Karpas-422 (cell line): ENCODE measurements at places on chromosomes 1 and 21. TPM values are rescaled to one million over a fixed set of nuclear protein-coding genes. Genes with fewer than 3 reads are reported as not detected.

THEM4 gene
- 51.8 and 87.8 TPM in 2 replicates for total RNA-seq

CFHR4 gene
- not detected in 2 replicates for total RNA-seq

TRIM67 gene
- not detected in 2 replicates for total RNA-seq

PLA2G2A gene
- not detected in 2 replicates for total RNA-seq

GRCh38 chr1:95990033-95990432 is 731.6 kb upstream of the PTBP2 start:
- DNase-seq: no peak
- H3K4me3 ChIP-seq: no peak overlapping the region
- no peaks in the 10 kb centered on the region for H3K4me1 ChIP-seq
- no peaks in the 10 kb centered on the region for H3K27me3 ChIP-seq
- no peaks in the 10 kb centered on the region for H3K36me3 ChIP-seq
- no peak overlapping the region for H3K27ac ChIP-seq

DNA sequence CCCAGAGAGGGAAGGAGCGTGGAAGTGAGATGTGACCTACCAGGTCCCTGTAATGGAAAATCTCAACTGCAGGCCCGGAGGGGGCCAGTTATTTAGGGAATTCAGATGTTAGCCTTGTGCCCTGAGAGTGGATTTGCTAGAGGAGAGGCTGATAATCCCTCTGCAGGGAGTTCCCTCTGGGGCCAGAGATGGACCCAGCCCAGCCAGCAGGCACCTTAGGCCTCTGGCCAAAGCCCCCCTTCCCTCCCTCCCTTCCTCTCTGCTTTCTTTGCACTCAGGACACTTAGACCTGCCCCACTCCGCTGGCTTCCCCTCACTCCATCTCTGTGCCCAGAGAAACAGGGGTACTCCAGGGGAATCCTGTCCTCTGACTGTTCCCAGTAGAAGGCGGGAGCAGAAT is 1.5 kb upstream of the ATP1A2 start:
- H3K4me1 ChIP-seq: no peaks in the 10 kb centered on the region
- H3K4me3 ChIP-seq: no peak overlapping the region
- no peaks in the 10 kb centered on the region for H3K27me3 ChIP-seq
- no peaks in the 10 kb centered on the region for H3K36me3 ChIP-seq

DNA sequence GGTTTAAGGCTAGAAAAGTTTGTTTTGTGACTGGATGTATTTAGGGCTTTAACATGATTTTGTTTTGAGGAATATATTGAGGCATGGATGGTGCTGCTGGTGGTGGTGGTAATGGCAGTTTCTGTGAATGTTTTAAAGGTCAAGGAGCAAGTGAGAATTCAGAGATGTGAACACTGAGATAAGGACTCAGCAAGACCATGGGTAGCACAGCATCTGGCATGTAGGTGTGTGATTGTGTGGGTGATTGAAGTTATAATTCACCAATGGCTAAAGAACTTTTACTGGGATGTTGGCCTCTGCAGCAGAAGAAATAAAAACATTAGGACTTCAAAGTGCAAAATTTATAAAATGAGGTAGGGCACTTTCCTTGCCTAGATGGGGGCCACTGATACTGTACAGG is 65.9 kb downstream of the MACF1 start:
- no peaks in the 10 kb centered on the region for H3K27me3 ChIP-seq
- DNase-seq: no peak
- H3K4me1 ChIP-seq: peaks cover 33% of the 10 kb centered on the region
- no peaks in the 10 kb centered on the region for H3K36me3 ChIP-seq

- no peak for DNase-seq
- H3K36me3 ChIP-seq: peaks cover 4% of the 10 kb centered on the region; the same call in 1 of the 2 replicates
- H3K4me3 ChIP-seq: no peak overlapping the region
These were observed 33.3 kb upstream of the DEGS1 start for GRCh38 chr1:224149709-224150108.

- H3K4me1 ChIP-seq: no peaks in the 10 kb centered on the region
- no peaks in the 10 kb centered on the region for H3K36me3 ChIP-seq
- no peak overlapping the region for H3K27ac ChIP-seq
- no peaks in the 10 kb centered on the region for H3K27me3 ChIP-seq
- DNase-seq: no peak
- no peak overlapping the region for H3K4me3 ChIP-seq
These were observed 19.1 kb upstream of the TMEM183A start for GRCh38 chr1:202987922-202988583.

DNA sequence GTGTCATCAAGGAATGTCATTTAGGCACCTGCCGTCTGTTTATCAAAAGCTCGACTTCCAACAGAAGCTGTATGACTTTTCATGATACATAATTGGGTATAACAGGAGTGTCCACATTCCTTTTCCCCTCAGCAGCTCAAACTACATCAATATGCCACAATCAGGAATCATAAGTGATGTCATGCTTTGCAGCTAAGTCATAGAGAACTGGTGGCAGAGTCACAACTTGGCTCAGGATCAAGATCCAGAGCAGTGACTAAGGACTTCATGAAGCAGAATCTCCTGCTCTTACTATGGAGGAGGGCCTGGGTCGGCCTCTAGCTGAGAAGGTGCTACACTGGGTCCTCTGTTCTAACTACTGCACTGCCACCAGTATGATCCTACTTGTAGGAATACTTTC is 36.5 kb upstream of the AGBL4 start:
- H3K27ac ChIP-seq: no peak overlapping the region
- no peaks in the 10 kb centered on the region for H3K27me3 ChIP-seq
- H3K4me1 ChIP-seq: no peaks in the 10 kb centered on the region
- no peak overlapping the region for H3K4me3 ChIP-seq
- DNase-seq: no peak

- peaks cover 25% of the 10 kb centered on the region for H3K36me3 ChIP-seq
- no peaks in the 10 kb centered on the region for H3K27me3 ChIP-seq
- H3K4me1 ChIP-seq: no peaks in the 10 kb centered on the region
- no peak for DNase-seq
These were observed 2.7 kb upstream of the CFAP141 start for GRCh38 chr1:154208677-154209388.
